Muscle of back (tissue), 13 donors: ENCODE measurements at places on chromosomes 11 and 22. TPM values are rescaled to one million over a fixed set of nuclear protein-coding genes. Genes with fewer than 3 reads are reported as not detected.

The PTGDR2 gene
- polyA plus RNA-seq: 1.6 TPM

The ARSA gene
- polyA plus RNA-seq: 15.0 TPM

The OR51E1 gene
- polyA plus RNA-seq: 3.7 TPM

The SLC17A6 gene
- polyA plus RNA-seq: not detected

The DEPDC7 gene
- polyA plus RNA-seq: 10.7 TPM

The PYGM gene
- 168 TPM for polyA plus RNA-seq

The C11orf86 gene
- not detected for polyA plus RNA-seq

The ZC3H12C gene
- polyA plus RNA-seq: 8.9 TPM

The OR8A1 gene
- 0.23 TPM for polyA plus RNA-seq

The B3GAT1 gene
- polyA plus RNA-seq: 0.26 TPM

The GGT1 gene
- polyA plus RNA-seq: 3.8 TPM

The MLC1 gene
- 0.83 TPM for polyA plus RNA-seq

The RASSF10 gene
- polyA plus RNA-seq: 3.0 TPM

The KCNJ5 gene
- 1.0 TPM for polyA plus RNA-seq

The MOGAT2 gene
- not detected for polyA plus RNA-seq

The B4GALNT4 gene
- polyA plus RNA-seq: 16.0 TPM

DNA sequence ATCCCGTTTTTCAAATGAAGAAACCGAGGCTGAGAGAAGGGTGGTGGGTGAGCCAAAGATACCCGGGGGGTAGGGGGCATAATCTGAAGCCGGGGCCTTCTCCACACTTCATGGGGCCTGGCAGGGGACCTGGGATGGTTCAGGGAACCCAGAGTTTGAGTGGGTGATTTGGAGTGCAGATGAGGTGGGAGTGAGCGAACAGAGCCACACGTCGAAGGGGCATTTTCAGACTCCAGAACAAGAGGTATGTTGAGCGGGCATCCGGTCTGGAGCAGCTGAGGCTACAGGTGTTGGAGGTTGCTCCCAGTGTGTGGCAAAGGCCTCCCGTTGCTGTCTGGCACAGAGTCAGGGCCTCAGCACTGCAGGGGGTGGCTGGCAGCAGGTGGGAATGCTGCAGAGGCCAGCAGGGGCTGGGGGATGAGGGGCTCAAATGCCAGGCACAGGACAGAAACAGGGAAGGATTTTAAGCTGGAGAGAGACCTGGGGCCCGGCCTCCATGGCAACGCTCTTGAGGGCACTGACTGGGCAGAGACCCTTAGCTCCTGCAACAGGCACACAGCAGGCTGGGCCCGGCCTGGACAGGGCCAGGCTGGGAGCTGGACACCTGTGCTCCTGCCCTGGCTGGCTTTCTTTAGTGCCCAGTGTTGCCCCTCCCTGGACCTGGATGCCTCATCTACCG is 46.2 kb downstream of the WNT11 start:
- DNase-seq: no peak

DNA sequence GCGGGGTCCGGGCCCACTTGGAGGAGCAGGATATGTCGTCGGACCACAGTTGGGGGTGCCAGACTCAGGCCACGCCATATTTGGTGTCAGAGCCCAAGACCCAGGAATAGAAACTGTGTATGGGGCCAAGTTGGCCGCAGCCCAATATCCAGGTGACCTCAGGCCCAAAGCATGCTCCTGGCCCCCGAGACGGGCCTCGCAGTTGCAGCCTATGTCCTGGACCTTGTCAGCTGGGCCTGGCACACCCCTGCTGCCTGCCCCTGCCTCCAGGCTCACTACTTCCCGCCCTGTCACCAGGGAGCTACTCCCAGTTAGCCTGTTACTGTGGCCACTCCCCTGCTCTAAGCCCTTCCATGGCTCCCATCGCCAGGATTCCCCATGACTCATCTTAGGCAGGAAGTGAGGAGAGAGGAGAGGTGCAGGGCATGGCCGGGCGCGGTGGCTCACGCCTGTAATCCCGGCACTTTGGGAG is 23.1 kb downstream of the A4GALT start:
- DNase-seq: peak; percentile 67

GRCh38 chr22:22389467-22389866 is 119.1 kb downstream of the ZNF280B start:
- DNase-seq: no peak

DNA sequence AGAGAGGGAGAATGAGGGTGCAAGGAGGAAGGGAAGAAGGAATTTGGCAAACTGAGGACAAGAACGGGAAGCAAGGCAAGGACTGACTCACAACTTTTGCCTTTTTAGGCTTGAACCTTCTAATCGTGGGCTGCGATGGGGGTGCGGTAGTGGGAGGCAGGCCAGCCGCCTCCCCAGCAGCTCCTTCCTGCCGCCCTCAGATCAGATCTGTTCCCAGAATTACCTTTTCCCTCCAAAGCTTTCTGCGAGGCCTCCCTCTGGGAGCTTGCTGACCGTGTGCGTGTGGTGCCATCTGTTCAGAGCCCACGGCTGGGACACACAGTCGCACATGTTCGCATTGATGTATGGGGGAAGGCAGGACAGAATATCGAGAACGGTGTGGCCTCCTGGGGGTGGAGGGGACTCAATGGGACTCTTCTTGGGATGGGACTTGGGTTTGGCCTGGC is 86.9 kb upstream of the PARVA start:
- DNase-seq: no peak

GRCh38 chr11:45669956-45670355 is 4.5 kb upstream of the CHST1 start:
- no peak for DNase-seq

- DNase-seq: no peak
These were observed 80.8 kb downstream of the GRK3 start for GRCh38 chr22:25645266-25645665.

GRCh38 chr11:118872403-118872821 is 11.3 kb upstream of the CXCR5 start:
- DNase-seq: no peak

DNA sequence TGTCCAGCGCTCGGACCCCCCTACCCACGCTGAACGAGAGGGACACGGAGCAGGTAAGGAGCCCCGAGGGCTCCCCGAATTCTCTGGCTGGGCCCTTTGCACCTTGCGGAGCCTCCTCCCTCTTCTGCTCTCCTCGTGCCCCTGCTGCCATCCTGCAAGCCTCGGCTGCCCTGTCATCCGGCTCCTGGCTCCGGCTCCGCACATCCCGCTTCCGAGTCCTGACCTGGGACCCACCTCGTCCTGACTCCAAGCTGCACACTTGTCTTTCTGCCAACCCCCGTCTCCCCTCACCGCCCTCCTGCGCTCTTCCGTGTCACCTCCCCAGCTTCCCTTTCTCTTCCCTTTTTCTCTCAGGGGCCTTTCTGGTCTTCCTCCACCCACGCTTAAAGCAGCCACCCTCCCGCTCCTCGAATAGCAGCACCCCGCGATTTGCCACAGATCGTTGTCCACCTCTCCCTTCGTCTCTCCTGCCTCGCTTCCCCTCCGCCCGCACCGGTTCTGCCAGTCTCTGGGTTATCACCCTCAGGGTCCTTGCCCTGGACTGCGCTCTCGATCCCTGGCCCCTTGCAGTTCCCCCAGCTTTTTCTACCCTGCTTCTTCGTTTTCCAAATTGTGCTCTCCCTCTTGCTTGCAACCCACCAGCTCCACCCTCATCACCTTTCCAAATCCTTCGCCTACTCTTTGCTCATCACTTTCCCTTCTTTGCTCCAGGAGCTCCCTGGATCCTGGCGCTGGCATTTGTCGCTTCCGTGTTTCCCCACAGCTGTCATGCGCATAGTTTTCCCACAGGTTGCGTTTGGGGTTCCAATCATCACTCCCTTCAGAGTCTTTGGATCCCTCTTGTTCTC is 822 bp downstream of the MARK2 start:
- no peak for DNase-seq

GRCh38 chr11:76613901-76614300 is 56.6 kb downstream of the LRRC32 start:
- no peak for DNase-seq

DNA sequence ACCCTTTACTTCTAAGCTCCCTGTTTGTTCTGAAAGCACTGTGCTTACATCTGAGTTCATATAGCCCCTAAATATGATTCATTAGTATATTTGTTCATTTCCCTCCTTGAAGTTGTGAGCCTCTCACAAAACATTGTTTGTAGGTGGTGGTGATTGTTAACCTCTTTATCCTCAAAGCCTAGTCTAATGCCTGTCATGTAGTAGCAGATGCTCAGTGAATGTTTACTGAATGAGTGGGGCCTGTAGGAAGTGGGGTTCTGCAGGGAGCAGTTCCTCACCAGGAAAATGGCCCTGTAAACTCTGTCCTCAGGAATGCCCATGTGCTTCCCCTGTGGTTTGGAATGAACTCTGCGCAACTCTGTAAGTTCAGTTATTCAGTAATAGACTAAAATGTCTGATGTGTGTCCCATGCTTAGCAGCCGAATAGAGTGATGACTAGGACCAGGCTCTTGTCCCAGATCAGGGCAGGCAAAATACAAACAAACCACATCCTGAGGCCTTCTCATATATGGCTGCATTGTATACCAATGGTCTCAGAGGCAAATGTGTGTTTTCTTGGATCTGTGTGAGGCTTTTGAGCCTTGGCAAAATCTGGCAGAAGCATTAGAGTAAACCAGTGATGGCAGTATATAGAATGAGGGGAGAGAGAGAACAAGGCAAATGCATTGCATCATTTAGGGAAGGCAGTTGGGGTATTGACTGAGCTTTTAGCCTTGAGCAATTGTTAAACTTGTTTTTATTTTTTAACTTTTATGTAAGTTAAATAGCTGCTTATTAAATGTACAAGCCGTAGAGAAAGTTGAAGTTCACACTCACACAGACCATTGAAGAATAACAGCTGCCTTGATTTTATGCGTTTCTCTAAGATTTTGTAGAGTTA is 91.4 kb upstream of the BIRC3 start:
- no peak for DNase-seq

GRCh38 chr11:96103102-96103501 is 179.2 kb upstream of the MTMR2 start:
- DNase-seq: no peak

GRCh38 chr11:83051760-83052671 is 19.7 kb downstream of the RAB30 start:
- DNase-seq: peak; percentile 28

DNA sequence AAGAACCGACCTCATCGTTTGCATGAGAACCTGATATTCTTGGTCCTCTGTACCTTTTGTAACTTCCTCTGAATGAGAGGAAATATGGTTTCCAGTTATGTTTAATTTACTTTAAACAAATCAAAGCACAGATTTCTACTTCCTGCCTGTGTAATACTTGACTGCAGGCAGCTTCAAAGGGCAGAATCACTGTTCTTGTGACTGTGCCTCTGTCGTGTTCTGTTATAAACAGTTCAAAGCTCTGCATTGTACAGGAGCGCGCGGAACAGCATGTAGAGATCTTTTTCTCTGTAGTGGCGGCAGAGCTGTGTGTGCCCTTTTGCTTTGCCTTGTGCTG is 73.2 kb upstream of the CLDN5 start:
- DNase-seq: no peak

DNA sequence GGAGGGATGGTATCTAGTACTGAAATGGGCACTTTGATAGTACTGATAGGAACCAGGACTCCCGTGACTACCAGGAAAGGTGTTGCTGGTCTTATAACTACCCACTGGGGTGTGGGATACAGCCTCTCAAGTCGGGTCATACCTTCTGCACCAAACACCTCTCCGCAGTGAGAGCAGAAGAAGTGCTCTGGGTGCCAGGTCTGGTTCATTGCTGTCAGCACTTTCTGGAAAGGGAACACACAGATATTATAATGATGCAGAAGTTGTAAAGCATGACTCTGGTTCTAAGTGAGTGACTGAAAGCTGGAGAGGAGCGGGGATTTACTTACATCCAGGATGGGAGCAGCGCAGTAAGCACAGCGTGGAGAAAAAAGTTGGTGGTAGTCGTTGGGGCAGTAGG is 26.0 kb downstream of the LPXN start:
- DNase-seq: no peak

GRCh38 chr11:10495464-10495786 is 40.4 kb downstream of the AMPD3 start:
- no peak for DNase-seq

- DNase-seq: no peak
These were observed 20.8 kb downstream of the C11orf71 start for GRCh38 chr11:114379394-114380069.

DNA sequence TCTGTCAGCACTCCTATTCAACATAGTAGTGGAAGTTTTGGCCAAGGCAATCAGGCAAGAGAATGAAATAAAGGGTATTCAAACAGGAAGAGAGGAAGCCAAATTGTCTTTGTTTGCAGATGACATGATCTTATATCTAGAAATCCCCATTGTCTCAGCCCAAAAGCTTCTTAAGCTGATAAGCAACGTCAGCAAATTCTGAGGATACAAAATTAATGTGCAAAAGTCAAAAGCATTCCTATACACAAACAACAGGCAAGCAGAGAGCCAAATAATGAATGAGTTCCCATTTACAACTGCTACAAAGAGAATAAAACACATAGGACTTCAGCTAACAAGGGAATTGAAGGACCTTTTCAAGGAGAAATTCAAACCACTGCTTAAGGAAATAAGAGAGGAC is 280.4 kb upstream of the LUZP2 start:
- no peak for DNase-seq

- DNase-seq: peak; percentile 44
These were observed at the start of gene KCNA4 for GRCh38 chr11:30016588-30017363. KCNA4 (minus strand) TSS chr11:30017030; CDS start chr11:30012678, 4,352 bp downstream.

GRCh38 chr11:58334708-58335107 is 24.2 kb downstream of the OR5B17 start:
- no peak for DNase-seq

DNA sequence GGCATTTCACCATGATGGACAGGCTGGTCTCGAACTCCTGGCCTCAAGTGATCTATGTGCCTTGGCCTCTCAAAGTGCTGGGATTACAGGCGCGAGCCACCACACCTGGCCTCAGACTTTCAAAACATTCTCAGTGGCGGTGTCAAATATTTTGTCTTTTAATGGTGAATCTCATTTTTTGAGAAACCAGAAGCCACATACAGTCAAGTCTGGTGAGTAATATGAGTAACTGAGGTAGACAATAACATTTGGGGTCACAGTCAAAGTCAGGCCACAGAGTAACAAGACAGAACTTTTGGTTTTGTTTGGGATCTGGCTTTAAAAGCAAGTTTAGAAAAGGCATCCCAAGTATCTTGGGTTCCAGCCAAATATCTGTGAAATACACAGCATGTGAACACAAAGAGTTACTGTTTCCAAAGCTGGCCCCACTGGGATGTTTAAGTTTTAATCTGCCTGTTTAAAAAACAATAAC is 5.6 kb upstream of the TMA7B start:
- DNase-seq: peak; percentile 75

- DNase-seq: no peak
These were observed 13.6 kb upstream of the OR56B1 start for GRCh38 chr11:5722622-5723021.

- DNase-seq: no peak
These were observed 74.3 kb downstream of the BRD1 start for GRCh38 chr22:49753276-49753890.

- no peak for DNase-seq
These were observed 45.8 kb upstream of the TH start for GRCh38 chr11:2217211-2218030.
